ENCODE measurements at places on chromosomes 1 and 21.
A peak's percentile ranks its signal among the peaks of the same experiment; 100 is the strongest.

GRCh38 chr1:17588048-17588871 lies 48.8 kb downstream of the ARHGEF10L start:
- DNase-seq = peak; percentile 51

- no peak for DNase-seq
Measured at GRCh38 chr1:26130695-26131094, 19.1 kb downstream of the PDIK1L start.

- no peak for DNase-seq
Measured at GRCh38 chr1:57603696-57604095, 179.8 kb upstream of the DAB1 start.

GRCh38 chr21:20404915-20405314 lies 593.3 kb upstream of the NCAM2 start:
- no peak for DNase-seq

GRCh38 chr1:27760426-27760825 lies 12.6 kb upstream of the STX12 start:
- DNase-seq = no peak

DNA sequence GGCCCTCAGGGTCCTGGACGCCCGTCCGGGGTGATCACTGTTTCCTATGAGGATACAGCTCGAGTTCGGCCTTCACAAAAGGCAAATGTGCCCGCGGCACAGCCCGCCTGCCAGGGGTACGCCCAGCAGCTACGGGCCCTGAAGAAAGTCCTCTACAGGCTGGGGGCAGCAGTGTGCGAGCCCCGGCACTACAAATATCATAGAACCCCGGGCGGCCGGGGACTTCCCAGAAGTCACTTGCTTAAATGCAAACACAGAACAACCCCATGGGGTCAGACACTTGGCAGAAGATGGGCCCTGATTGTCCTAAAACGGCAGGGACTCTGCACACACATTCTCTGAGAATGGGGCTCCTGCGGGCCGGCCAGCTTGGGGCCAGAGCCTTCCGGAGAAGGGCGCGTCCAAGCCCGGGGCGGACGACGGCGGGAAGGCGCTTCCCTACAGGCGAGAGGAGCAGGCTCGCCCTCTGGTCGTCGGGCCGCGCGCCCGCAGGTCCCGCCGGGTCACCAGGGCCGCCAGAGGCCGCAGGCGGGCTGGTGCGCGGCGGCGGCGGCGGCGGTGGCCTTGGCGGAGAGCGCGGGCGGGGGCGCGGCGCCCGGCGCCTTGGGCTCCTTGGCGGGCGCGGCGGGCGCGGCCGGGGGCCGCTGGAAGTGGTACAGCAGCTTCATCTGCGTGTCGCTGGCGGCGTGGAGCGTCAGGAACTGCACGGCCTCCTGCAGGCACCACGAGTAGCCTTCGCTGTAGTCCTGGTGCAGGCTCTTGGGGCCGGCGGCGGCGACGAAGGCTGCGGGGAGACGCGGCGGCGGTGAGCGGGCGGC lies 888 bp downstream of the HES5 start:
- DNase-seq = no peak

GRCh38 chr21:14836950-14837349 lies 227.8 kb downstream of the NRIP1 start:
- no peak for DNase-seq

DNA sequence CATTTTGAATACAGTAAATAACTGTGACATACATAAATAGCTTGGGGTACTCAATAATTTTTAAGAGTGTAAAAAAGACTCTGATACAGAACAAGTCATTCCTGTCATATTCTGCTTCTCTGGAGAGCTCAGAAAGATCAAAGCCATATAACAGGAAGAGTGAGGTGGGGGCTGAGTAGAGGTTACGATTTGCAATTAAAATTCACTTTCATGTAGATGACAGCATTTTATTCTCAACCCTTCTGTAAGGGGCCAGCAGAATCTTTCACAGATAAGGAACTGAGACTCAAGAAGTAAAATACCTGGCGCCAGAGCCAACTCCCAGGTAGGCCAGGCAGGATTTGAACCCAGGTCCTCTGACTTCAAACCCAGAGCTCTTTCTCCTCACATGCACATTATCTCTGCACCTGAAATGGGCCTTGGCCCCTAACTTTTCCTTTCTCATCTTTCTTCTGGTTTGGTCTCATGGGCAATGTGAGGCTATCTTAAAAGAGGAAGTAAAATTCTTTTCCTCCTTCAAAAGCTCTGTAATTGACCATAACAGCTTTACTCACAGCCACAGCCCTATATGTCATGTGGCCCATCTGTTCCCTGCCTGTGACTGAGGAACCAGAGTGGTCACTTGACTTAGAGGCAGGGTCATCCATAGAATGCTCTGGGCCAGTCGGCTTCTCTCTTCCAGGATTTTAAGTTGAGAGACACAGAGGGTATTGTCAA lies 80.9 kb upstream of the SYT6 start:
- DNase-seq = no peak

DNA sequence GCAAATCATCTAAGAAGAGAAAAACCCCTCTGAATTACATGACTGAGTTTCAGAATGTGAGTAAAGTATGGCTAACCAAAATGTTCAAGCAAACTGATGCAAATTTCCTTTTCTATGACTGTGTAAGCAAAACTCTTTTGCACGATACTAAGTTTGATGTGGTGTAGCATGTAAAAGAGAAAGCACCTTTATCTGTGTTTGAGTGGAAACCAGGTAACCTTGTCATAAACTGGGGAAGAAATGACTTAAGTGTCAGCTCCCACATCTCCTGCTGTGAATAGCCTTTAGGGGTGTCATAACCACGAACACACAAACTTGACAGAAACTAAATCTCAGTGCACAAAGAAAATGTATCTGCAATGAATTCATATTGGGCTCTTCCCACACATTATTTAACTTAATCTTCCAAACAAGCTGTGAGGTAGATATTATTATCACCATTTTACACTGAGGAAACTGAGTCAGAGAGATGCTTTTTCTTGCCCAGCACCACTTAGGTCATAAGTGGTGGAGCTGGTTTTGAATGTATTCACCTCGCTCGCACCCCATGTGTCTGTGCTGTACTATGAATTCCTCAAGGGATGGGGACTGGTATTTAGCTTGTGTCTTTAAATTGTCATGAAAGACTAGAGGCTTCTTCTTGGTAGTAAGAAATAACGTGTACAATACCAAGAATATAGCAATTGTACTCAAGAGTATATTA lies 32.9 kb upstream of the IL12RB2 start:
- DNase-seq = no peak

GRCh38 chr1:114750780-114751179 lies 7.0 kb downstream of the CSDE1 start:
- DNase-seq = no peak

GRCh38 chr1:115363171-115363570 lies 25.1 kb upstream of the NGF start:
- no peak for DNase-seq

- peak; percentile 88 for DNase-seq
Measured at GRCh38 chr1:227999056-227999930, 7.5 kb upstream of the WNT3A start.

DNA sequence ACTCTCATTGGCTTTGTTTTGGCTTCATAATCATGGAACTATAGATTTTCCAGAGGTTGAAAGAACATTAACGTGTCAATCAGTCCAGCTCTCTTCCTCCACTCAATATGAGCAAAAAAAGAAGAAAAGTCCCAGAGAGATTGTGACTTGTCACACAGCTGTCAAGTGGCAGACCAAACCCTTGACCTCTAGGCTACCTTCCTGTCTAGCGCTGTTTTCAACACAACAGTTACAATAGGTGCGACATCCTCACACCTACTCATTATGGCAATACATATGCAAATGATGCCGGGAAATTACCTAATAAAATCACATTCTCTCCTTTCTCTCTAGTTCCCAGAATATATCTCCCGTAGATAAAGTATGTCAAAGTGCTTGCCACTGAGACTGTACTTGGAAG lies 1.1 kb downstream of the WARS2 start:
- no peak for DNase-seq
